ENCODE measurements at places on chromosomes 1 and 21. TPM values are rescaled to one million over a fixed set of nuclear protein-coding genes. Genes with fewer than 3 reads are reported as not detected.

ADAMTS1 gene
- total RNA-seq, result 0.10 TPM

NFASC gene
- 1.1 TPM for total RNA-seq

TRIM46 gene
- 2.0 TPM for total RNA-seq

TENT5C gene
- 0.10 TPM for total RNA-seq

HSD3B1 gene
- total RNA-seq, result not detected

LCE2A gene
- not detected for total RNA-seq

CHIA gene
- not detected for total RNA-seq

MYOM3 gene
- total RNA-seq, result 6.2 TPM

HSD11B1 gene
- 0.60 TPM for total RNA-seq

GBP6 gene
- not detected for total RNA-seq

NID1 gene
- 7.7 TPM for total RNA-seq

FCRL4 gene
- total RNA-seq, result not detected

LCE2B gene
- not detected for total RNA-seq

FCRLB gene
- total RNA-seq, result 1.5 TPM

SPRR3 gene
- not detected for total RNA-seq

ABCA4 gene
- 0.09 TPM for total RNA-seq

PPIAL4G gene
- total RNA-seq, result not detected

IVL gene
- total RNA-seq, result not detected

MXRA8 gene
- 0.36 TPM for total RNA-seq

MATN1 gene
- total RNA-seq, result 0.02 TPM

LCE1A gene
- not detected for total RNA-seq

SMCP gene
- total RNA-seq, result not detected

DISC1 gene
- 0.31 TPM for total RNA-seq

CCT3 gene
- total RNA-seq, result 420 TPM

MAP1LC3C gene
- not detected for total RNA-seq

PDE9A gene
- total RNA-seq, result 1.2 TPM

DCST1 gene
- total RNA-seq, result 0.05 TPM

ACTL8 gene
- 1.7 TPM for total RNA-seq

AQP10 gene
- total RNA-seq, result not detected

PRRX1 gene
- not detected for total RNA-seq

CD53 gene
- not detected for total RNA-seq
